OCI-M1 (cell line): ENCODE measurements at places on chromosomes 7 and 10.

DNA sequence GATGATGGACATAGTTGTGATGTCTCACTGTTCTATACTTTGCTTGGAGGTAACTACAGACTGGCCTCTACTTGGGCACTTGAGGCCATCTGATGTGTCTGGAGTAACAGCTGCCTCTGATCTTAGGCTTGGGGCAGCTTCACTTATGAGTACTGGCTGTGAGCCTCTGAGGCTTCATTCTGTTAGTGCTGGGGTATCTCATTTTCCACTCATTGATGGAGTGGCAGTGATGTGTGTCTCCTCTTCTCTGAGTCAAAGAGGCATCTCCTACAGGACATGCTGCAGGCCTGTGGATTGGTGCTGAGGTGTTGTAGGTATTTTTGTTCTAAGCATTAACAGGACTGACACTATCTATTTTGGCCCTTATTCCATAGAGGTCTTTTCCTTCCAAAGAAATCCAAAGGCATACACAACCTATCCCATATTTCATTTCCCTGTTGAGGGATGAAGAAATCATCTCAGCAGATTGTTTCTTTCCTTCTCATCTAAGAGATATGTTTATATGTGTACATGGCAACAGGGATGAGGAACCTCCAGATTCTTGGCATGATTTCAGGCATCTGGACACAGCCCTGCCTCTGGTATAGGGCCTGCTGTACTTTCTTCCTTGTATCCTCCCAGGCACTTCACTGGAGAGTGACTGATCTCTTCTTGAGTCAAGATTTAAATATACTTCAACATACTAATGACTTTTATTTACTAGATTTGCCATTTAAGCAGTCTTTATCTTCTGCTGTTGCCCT is 65.7 kb upstream of the NOBOX start:
- DNase-seq, result no peak

DNA sequence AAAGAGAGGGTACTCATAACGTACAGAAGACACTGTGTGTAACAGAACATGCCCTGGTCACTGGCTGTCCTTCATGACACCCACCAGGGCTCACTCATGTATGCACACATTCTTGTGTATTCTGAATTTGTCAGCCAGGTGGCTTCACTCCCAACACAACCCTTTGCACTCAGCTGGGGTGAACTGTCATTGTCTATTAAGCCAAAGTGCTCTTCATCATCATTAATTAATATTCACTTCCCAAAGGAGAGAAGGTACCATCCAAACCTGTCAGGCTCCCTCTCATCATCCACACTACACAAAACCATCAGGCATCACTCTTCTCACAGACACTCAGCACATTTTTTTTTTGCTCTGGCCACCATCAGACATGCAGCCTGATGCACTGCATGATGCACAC is 469.8 kb downstream of the SORCS1 start:
- no peak for DNase-seq

- no peak for DNase-seq
These were observed 32.8 kb upstream of the MYO3A start for GRCh38 chr10:25901199-25901598.

DNA sequence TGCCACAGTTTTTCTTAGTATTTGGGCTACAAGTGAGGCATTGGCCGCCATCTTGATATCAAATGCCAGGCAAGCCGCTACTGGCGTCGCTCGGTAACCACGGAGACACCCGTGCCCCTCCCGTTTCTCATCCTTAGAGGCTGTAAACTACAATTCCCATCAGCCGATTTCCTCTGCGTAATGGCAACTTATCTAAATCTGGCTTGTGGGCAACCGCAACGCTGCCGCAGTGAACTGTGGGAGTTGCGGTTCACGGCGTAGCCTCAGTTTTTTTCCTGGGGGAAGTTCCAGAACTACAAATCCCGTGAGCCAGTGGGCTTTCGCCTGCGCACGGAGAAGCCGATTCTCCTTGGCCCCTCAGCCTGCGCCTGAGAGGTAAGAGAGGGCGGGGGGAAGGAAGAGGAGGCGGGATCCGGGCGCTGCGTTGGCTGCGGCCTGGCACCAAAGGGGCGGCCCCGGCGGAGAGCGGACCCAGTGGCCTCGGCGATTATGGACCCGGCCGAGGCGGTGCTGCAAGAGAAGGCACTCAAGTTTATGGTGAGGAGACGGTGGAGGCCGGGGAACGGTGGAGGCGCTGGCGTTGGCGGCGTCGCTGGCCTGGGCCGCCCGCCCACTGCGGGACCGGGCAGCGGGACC is at the start of gene BTRC:
TSS of gene BTRC (plus strand) at position 474 of the 636 bp plus-strand sequence. CDS start at position 490, 16 bp downstream.
- DNase-seq, result peak; percentile 100

DNA sequence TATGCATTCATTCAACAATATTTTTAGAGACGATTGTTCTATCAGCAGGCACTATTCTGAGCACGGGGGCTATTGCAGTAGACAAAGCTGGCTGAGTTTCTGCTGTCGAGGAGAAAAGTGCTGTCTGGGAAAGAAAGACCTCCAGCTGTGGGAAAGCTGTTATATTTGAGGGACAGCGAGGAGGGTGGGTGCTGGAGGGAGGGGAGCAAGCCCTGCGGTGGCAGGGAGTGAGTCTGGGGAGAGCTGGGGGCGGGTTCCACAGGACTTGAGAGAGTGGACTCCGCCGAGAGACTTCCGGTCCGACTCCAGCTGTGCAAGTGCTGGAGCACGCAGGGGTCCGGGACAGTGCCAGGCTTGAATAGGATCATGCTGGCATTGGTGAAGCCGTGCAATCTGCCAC is 602.1 kb upstream of the FOXK1 start:
- no peak for DNase-seq

DNA sequence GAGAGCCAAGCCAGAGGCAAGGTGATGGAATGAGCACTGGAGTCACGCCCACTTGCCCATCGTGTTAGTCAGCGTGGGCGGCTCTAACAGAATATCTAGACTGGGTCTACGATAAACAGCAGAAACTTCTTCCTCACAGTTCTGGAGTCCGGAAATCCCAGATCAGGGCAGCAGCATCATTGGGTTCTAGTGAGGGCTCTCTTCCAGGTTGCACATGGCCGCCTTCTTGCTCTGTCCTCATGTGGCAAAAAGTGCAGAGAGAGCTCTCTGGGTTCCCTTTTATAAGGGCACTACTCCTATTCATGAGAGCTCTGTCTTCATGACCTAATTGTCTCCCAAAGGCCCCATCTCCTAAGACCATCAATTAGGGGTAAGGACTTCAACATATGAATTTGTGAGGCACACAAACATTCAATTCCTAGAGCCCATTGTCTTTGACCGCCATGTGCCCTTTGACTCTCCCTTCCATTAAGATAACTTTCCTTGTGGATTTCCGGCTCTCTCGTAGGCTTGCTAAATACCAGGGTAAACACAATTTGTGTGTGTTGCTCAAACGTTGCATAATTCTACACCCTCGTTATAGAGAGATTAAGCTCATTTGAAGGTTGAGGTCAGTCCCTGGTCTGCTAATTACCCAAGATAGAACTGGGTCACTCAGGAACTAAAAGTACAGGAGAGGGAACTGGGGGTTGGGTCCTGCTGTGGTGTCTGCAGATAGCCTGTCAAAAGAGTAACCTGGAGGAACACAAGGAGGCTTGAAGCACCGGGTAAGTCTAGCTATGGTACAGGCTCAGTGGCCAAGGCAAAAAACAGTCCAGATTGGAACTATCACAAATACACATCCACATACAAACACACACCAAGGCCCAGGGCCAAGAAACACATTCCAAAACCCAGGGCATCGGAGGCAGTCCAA is 28.7 kb upstream of the USP6NL start:
- DNase-seq, result peak; percentile 28

DNA sequence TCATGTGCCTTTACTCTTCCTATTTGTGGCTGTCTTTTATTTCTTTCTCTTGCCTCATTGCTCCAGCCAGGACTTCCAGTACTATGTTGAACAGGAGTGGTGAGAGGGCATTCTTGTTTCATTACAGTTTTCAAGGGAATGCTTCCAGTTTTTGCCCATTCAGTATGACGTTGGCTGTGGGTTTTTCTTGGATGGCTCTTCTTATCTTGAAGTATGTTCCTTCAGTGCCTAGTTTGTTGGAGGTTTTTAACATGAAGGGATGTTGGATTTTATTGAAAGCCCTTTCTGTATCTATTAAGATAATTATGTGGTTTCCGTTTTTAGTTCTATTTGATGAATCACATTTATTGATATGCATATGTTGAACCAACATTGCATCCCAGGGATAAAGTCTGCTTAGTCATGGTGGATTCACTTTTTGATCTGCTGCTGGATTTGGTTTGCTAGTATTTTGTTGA is 96.8 kb downstream of the GLCCI1 start:
- peak; percentile 19 for DNase-seq

DNA sequence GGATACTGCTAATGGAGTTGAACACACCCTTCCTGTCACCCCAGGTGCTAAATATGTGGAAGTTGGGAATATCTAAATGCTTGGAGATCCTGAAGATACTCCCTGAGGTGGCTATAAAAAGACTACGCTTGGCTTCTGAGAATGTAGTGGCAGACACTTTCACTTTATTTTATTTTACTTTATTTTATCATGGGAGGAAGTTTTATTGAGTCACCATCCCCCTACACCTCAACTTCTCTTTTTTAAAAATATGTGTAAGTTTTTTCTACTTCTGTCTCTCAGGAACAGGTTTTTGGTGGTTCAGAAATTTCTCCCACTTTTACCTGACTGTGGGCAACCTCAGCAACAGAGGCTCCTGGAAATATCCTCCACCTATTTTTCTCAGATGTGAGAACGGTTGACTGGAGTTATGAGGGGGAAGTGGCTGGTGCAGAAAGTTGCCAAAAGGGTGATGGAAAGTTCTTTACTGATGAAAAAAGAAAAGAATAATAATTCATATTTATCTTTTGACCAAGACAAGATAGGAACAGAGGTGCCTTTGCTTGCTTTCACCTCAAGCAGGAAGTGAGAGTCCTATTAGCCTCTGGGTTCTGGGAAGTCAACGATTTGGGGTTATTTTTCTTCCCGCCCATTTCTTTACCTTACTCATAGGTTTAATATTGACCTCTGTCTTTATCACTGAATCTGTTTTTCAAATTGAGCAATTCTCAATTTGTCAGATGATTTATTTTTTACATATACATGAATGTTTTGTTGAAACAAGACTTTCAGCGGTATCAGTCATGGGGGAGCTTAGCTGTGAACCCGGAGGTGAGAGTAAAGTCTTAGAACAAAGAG is 103.6 kb downstream of the AHR start:
- peak; percentile 38 for DNase-seq
